ENCODE measurements at places on chromosomes 13 and 19. TPM values are rescaled to one million over a fixed set of nuclear protein-coding genes. Genes with fewer than 3 reads are reported as not detected.

DNA sequence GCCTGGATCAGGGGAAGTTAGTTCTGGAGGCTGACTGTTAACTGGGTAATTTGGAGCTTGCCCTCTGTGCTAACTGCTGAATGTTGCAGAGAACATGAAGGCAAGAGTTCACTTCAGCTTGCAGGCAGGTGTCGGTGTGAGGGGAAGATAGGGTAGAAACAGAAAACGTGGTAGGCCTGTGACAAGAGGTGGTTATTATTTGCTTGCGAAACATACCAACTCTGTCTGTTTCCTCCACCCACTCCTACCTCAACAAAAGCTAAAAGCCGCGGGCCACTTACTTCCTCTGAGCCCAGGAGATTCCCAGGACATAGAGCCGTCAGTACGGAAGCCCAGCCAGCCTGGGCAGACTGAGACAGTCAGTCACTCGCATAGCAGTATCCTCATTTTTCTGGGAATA, 119.2 kb upstream of the ABCC4 start:
- no peak for DNase-seq

- no peak for DNase-seq
These were observed 8.0 kb upstream of the ZNF358 start for GRCh38 chr19:7507884-7508283.

The SSBP4 gene
- 123 TPM for total RNA-seq

The URAD gene
- total RNA-seq = not detected

- DNase-seq = no peak
These were observed 2889.6 kb upstream of the PCDH20 start for GRCh38 chr13:64305246-64305645.

- DNase-seq = no peak
These were observed 284.4 kb downstream of the ZNF536 start for GRCh38 chr19:30656520-30657100.

- DNase-seq = no peak
These were observed 32.8 kb upstream of the LRCH1 start for GRCh38 chr13:46520166-46520565.

- DNase-seq = no peak
These were observed 118.1 kb upstream of the FRY start for GRCh38 chr13:31913459-31913858.

DNA sequence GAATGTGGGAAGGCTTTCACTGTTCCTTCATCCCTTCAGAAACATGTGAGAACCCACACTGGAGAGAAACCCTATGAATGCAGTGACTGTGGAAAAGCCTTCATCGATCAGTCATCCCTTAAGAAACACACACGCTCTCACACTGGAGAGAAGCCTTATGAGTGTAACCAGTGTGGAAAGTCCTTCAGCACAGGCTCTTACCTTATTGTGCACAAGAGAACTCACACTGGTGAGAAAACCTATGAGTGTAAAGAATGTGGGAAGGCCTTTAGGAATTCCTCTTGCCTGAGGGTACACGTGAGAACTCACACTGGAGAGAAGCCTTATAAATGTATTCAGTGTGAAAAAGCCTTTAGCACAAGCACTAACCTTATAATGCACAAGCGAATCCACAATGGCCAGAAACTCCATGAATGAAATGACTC, 18.6 kb downstream of the ZNF177 start:
- no peak for DNase-seq

The UBE2L5 gene
- total RNA-seq = not detected

DNA sequence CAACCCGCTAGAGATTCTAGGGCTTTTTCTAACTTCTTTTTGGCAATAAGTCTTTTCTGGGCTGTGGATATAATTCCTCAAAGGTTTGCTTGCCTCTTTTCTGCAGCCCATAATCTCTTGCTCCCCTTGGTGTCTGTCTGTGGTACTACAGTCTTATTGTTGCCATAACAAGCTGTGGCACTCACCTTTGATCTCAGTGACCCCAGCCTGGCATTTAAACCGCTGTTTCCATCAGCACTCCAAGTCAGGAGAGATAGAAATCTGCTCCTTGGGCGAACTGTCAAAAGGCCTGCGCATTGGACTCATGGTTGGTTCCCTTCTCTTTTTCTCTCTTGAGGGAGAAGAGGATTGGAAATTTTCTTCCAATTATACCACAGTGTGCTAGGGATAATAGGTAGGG, 14.5 kb upstream of the MPHOSPH8 start:
- DNase-seq = no peak

The PRSS57 gene
- not detected for total RNA-seq

DNA sequence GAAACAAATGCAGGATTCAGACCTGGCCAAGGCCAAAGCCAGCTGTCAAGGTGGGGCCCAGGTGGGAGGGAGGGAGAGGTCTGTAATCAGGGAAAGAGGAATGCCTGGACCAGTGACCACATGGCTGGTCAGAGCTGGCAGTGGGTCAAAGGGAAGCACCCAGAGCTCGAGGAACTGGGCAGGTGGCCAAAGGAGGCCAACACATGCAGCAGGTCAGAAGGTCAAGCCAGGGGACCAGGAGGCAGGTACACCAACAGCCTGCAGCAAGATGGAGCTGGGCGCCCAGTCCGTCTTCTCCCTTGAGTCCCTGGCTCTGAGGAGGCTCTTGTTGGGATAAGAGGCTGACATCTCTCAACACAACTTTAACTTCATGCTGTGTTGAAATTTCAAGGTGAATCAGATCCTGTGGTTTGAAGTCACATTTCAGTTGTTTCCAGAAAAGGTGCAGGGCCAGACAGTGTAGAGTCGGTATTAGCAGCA, 17.1 kb downstream of the GPATCH1 start:
- DNase-seq = no peak

- DNase-seq = no peak
These were observed 55.6 kb downstream of the SLC7A1 start for GRCh38 chr13:29539856-29540255.

DNA sequence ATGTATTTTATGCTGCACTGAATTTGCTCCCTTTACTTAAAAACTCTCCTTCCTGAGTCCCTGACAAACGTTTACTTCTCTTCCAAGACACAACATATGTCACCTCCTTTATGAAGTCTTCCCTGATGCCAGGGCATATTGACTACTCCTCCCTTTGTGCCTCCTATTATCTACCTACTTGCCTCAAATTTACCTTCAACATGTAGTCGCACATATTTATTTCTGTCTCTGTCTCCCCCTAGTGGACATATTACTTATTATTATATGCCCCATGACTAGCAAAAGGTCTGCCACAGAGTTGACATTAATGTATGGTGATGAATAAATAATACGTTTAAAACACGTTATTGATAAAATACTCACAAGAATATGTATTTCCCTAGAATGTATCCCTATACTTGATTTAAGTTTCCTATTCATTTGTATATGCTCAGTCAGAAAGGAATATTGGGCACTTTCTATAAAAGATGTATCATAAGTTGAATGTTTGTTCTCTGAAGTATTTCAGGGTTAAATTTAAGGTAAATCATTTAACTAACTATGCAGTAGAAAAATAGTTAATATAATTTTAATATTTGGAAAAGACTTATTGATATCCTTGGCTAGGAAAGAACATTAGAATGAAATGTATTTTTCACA, 250.3 kb upstream of the ATXN8OS start:
- DNase-seq = no peak

- DNase-seq = no peak
These were observed 7.7 kb downstream of the IRF2BP1 start for GRCh38 chr19:45878043-45878794.

The PNMA8A gene
- 25.9 TPM for total RNA-seq

DNA sequence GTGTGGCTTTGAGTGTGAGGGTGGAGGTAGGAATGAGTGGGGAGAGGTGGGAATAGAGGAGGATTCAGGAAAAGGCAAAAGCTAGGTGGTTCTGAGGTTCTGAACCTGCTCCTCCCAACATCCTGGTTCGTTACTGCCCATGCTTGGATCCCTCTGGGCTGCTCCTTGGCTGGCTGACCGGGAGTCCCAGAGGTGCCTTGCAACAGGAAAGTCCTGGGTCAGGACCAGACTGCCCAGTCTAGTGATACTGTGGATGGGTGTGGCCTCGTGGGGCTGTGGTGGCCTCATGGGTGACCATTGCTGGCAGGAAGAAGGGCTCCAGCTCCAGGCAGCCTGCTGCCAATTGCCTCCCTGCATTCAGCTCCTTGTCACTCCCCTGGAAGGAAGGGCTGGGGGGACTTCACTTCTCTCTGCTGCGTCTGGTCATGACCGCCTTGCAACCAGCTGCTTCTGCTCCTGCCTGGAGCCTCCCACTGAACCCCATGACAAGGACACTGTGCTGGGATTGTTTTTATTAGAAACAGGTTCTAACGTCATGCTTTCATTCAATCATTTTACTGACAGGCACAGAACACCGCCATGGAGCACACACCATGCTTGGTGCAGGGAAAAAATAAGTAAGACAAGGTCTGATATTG, 61.5 kb upstream of the UBL3 start:
- DNase-seq = no peak

GRCh38 chr13:20672772-20673171, 30.7 kb upstream of the IL17D start:
- no peak for DNase-seq
